CD8-positive, alpha-beta memory T cell (primary cell): ENCODE measurements at places on chromosomes 16 and 17.

- DNase-seq, result no peak
Observed at GRCh38 chr16:83969771-83970429, 1.9 kb downstream of the NECAB2 start.

- DNase-seq, result no peak
Observed at GRCh38 chr17:2929881-2930533, 133.4 kb downstream of the OR1D5 start.

DNA sequence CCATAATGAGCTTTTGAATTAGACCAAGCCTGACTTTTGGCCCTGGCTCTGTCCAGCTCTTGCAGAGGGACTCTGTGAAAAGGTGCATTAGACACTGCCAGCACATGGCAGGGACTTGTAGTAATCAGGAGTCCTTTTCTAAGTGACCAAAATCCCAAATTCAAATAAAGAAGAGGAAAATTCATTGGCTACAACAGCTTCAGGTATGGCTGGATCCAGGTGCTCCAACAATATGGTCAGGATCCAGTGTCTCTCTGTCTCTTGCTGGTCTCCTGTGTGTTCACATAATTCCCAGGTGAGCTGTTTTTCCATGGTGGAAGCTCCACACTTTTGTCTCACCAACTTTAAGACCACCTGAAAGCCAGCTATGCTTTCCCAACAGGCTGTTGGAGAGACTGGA is 358.8 kb upstream of the TNRC6C start:
- no peak for DNase-seq

DNA sequence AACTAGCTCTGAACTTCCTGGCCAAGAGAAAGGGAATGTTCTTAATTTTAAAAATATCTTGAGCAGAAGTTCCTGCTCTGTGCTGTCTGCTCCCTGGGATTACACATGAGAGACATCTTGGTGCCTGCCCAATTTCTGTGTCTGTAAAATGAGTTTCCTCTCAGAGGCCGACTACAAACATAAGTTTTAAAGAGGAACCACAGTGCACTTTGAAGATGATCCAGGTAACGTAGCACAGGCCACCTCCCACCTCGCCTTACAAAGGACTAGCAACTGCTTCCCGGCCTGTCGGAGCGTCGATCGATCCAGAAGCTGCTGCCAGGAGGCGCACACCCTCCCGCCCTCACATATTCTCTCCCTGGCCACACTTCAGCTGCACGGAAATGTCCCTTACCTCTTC is 55.0 kb upstream of the ATP2A3 start:
- DNase-seq, result no peak

GRCh38 chr17:40247926-40248495 is 28.9 kb downstream of the WIPF2 start:
- no peak for DNase-seq

DNA sequence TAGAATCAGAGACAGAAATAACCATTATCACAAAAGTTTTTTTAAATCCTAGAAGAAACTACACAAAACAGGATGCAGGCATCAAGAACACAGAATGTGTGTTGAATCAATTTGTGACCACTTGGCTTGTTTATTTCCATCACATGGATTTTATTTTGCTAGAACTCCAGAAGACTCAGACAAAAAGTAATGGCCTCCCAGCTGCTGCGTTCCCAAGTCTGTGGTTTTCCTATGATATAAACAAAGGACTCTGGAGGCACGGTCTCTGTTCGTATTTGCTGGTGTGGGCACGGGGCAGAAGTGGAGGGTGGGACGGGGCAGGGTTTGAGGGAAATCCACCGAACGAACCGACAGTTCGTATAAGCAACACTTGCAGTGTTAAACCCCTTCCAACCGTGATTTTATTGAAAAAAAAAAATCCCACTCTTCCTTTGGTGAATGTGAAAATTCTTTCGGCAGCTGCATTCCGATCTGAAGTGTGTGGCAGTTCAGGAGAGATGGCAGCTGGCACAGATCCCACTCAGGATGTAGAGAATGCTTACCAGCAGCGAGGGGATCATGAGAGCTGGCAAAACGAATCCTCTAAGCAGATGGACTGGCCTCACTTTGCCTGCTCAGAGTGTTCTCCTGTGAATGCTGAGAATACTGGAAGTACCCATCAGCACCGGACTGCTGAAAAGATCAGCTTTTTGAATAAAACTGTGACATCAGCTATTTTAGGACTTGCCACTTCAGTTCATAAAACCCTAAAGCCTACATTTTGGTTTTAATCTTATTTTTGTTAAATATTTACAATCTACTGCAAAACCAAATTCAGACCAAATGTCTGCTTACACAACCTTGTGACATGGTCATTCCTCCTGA is 165.2 kb downstream of the VPS53 start:
- no peak for DNase-seq

DNA sequence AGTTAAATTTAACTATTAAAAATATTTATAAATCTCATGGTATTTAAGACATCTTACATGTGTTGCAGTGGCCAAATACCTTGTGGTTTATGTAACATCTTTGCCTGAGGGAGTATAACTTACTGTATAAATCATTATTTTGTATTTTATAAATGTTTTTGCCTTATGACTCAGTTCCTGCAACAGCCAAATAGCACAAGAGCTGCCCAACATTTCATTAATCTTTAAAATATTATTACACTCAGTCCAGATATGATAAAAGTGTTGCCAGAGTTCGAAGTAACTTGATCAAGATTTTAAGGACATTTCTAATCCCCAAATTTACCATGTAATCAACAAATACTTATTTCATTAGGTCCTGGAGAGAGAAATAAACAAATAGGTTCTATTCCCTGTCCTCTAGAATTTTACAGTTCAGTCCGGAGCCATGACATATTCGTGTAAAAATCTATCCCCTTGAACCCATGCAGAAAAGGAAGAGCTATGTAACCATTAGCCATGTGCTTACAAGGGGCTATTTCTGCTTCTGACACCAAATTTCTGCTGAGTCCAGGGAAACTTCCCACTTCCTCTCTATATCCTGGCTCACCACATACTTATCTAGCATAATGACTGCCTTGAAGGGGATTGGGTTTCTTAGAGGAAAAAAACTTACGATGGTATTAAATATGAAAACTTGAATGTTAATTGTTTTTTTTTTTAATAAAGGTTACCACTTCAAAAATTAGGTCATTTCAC is 44.0 kb downstream of the IRX6 start:
- no peak for DNase-seq

- DNase-seq, result no peak
Observed at GRCh38 chr17:43790311-43790940, 10.2 kb downstream of the CFAP97D1 start.

GRCh38 chr16:72664509-72665408 is 383.2 kb downstream of the ZFHX3 start:
- DNase-seq, result peak; percentile 87

- DNase-seq, result no peak
Observed at GRCh38 chr16:57411362-57411976, 6.9 kb downstream of the CCL17 start.

DNA sequence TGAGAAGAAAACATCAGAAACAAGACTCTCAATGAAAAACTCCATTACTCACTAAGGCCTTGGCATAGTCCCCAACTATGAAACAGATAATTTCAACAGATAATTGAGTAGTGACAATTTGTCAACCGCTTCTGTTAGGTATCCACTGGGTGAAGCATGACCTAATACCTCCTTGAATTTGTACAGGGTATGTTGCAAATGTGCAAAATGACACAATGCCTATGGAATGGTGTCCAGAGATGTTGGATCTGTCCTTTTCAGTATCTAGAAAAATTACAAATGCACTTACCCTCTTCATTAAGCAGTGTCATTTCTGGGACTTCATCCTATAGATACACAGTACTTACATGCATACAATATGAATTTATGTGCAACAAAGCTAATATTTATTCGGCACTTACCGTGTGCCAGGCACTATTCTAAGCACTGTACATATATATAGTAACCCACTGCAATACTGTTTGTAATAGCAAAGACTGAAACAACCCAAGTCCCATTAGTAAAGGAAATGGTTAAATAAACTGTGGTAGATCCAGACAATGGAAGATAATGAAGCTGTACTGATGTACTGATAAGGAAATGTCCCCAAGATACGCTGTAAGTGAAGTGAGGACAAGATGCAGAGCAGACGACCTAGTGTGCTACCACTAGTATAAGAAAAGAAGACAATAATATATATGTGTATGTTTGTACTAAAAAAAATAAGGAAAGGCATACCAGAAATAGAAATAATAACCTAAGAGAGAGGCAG is 21.4 kb upstream of the SLC6A4 start:
- DNase-seq, result no peak

- DNase-seq, result no peak
Observed at GRCh38 chr16:59179446-59180082, 445.4 kb upstream of the GOT2 start.

DNA sequence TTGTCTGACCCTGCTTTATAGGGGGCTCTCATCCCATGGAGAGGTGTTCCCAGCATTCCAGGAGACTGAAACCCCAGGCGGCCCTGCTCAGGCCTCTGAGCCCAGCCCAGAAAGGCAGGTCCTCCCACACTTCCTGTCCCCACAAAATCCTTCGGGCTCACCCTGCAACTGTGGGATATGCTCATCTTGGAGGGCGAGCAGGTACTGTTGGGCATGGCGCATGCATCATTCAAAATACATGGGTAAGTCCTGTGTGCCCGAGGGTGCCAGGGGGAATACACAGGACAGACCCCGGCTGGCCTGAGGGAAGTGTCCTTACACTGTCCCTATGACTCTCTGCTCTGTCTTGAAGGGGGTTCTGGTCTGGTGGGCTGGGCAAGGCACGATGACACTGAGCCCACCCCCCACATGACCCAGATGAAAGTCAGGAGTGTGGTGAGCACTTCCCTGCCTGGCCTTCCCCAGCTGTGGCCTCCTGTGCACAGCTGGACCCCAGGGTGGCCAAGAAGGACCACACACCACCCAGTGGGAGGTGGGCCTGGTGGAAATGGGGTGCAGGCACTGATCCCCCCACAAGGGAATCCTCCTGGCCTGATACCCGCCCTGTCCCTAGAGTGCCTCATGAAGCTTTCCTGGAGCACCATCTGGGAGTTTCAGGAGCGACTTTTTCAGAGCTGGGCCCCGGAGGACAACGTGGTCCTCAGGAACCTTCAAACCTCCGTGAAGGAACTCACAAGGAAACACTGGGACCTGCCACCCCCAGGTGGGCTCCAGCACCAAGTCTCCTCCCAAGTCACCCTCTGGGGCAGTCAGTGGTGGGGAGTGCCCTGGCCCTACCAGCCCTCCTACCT is 46.7 kb downstream of the USP22 start:
- no peak for DNase-seq

- DNase-seq, result no peak
Observed at GRCh38 chr17:66518677-66519076, 216.3 kb downstream of the PRKCA start.

- DNase-seq, result no peak
Observed at GRCh38 chr17:83108709-83109108, 29.3 kb downstream of the METRNL start.

GRCh38 chr16:86911437-86911958 is 333.1 kb downstream of the FOXL1 start:
- no peak for DNase-seq

DNA sequence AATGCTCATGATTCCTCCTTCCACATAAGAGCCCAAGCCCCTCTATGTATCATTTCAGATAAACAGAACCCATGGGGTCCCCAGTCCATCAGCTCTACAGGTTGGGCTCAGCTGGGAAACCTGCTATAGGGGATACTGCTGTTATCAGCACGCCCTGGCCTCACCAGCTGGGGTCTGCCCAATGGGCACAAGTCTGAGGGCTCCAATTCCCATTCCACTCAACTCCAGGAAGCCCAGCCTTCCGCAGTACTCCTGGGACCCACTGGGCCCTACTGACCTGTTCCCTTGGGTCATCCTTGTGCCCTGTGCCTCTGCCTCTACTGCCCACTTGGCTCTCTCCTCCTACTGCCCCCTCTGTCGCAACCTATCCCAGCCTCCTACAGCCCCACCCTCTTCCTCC is 16.2 kb upstream of the XYLT2 start:
- no peak for DNase-seq

- DNase-seq, result no peak
Observed at GRCh38 chr17:80660527-80661198, 116.0 kb downstream of the RPTOR start.

GRCh38 chr16:72191551-72191950 is 19.6 kb upstream of the PMFBP1 start:
- no peak for DNase-seq

- DNase-seq, result no peak
Observed at GRCh38 chr16:1830213-1830612, 3.2 kb downstream of the FAHD1 start.

GRCh38 chr16:49851468-49851787 is 4.5 kb downstream of the ZNF423 start:
- no peak for DNase-seq

GRCh38 chr16:81036751-81037350 is 1.2 kb downstream of the ATMIN start:
- DNase-seq, result no peak

DNA sequence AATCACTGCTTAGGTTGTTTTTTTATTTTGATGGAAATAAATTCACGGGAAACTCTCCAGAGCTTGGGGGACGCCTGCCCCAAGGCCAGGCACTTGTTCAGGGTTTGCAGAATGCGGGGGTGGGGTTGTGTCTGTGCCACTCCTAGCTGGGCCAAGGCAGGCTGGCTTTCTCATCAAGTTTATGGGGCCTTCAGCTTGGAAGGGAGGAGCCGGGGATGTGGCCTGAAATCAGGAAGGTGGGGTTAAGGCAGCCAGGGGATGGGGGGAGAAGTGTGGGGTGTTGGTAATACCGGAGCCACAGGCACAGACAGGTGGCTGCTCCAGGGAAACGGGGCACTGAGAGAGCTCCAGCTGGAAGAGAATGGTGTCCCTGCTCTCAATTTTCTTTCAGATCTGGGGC is 1.7 kb upstream of the CHAD start:
- no peak for DNase-seq

GRCh38 chr17:61452301-61453290 is at the start of gene TBX4:
Gene TBX4 (plus strand): TSS chr17:61452422. CDS start chr17:61456491, 4,069 bp downstream.
- DNase-seq, result no peak

GRCh38 chr17:45077643-45078042 is 16.5 kb downstream of the NMT1 start:
- DNase-seq, result no peak

- DNase-seq, result no peak
Observed at GRCh38 chr17:14950216-14950615, 314.9 kb downstream of the PMP22 start.

GRCh38 chr16:27414788-27415431 is 12.9 kb downstream of the IL21R start:
- DNase-seq, result no peak

DNA sequence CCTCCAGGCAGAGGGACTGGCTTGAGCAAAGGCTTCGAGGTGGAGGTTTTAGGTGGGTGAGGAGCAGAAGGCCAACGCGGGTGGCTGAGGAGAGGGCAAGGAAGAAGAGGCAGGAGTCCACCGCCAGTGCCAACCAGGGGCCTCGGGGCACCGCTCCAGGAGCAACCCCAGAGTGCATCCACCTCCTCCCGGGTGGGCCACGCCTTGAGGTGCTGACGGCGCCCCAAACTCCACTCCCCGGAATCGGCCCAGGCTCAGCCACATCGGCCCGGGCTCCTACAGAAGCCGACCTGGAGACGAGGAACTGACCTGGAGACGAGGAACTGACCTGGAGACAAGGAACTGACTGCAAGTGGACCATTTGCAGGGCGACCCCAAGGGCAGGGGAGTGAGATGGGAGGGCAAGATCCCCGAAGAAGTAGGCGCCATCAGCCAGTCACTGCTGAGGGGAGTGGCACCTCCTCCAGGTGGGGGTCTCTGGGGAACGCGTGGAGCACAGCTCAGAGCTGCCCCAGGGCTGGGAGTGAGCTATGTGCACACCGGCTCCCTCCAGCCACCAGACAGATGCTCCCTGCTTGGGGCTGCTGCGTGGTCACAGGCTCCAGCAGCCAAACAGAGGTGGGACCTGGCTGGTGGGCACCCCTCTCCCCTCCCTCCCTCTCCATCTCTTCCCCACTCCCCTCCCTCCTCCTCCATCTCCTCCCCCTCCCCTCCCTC is 29.2 kb upstream of the CBFA2T3 start:
- peak; percentile 19 for DNase-seq

- DNase-seq, result no peak
Observed at GRCh38 chr16:4826526-4826925, 20.6 kb downstream of the GLYR1 start.
